AG04450 (cell line): ENCODE measurements at places on chromosomes 1 and 21.

DNA sequence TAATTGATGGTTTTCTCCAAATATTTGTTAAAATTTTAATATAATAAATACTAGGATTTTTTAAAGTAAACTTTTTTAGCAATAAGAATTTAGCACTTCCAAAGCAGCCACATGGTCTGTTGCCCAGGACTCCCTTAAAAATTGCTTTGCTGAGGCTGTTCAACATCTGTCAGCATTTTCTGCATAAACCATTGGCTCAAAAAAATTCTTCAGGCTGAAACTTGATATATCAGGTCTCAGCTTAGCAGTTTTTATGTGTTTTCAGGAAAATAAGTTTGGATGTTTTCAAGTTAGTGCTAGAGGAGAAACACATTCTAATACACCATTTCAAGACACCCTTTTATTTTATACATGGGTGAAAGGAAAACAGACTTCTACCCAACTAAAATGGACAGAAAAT, 69.1 kb upstream of the C1orf105 start:
- peak; percentile 10 for DNase-seq

- no peak for DNase-seq
Measured at GRCh38 chr21:31484219-31484618, 140.2 kb upstream of the TIAM1 start.

DNA sequence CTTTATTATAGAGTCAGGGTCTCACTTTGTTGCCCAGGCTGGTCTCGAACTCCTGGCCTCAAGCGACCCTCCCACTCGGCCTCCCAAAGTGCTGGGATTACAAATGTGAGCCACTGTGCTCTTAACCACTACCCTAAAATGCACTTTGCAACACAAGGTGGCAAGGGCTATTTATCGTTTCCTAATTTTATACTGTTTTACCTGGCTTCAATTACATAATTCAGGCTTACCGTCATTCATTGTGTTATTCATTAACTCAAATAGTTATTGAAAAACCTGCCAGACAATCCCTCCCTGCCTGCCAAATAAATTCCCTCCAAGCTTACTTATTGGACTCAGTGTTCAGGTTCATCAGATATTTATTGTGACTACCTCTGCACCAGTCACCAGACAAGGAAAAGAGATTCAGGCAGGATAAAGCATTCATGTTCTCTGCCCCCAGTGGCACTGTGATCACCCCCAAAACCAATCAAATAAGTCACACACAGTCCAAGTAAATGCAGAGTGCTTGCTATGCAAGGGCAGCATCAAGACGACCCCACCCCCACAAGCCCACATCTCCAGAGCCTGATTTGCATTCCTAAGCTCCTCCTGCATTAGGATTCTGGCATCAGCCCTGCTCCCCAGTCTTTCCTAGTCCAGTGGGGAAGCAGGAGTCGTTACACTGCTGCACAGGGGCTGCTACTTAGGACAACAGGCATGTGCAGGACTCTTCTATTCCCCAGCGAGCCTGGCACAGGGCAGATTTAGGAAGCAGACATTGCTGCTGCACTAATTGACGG, 8.1 kb downstream of the PAQR7 start:
- DNase-seq = no peak

DNA sequence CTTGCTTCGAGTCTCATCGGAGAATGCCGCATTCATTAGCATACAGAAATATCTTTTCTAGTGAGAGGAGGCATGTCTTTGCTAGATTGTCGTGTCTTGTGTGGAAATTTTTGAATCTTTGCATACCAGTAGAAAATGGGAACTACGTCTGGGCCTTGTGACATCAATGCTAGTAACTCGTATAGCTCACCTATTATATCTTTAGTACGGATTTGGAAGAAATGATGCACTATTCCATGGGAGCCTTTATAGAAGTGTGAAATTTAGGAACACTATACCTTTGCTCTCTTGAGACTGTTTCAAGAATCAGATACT, 835 bp downstream of the UHMK1 start:
- no peak for DNase-seq

- no peak for DNase-seq
Measured at GRCh38 chr1:54115520-54115919, 37.3 kb downstream of the CDCP2 start.

DNA sequence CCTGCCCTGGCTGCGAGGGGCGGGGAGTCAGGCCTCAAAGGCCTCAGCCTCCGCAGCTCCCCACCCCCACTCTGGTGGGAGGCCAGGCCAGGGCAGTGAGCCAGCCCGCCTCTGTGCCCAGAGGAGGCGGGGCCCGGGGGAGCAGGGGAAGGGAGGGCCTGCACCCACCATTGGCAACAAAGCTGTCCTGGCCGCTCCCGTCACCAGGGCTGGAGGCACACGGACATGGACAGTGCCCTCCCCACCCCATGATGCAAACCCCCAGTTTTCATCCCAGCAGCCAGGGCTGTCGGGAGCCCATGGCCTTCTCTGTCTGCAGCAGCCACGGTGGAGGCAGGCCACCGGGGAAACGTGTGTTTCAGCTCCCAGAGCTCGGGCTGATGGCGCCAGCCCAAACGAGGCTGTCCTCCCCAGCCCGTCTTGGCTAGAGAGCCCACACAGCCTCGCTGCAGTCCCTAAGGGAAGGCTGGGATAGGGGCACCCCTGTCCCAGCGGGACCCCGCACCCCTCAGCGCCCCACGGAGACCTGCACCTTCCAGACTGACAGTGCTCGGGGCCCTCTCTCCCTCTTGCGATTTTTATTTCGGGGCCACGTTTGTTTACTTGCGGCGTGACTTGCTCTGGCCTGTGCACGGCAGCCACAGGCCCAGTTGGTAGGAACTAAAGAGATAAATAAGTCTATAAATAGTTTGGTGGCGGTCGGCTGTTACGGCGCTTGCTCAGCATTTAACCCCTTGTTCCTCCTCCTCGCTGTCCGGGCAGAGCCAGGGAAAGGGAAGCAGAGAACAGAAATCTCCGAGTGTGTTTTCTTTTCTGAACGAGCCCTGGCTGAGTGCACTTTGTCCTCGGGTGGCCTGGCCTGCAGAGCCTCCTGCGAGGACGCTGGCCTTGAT, 101.8 kb downstream of the PRDM16 start:
- peak; percentile 2 for DNase-seq

DNA sequence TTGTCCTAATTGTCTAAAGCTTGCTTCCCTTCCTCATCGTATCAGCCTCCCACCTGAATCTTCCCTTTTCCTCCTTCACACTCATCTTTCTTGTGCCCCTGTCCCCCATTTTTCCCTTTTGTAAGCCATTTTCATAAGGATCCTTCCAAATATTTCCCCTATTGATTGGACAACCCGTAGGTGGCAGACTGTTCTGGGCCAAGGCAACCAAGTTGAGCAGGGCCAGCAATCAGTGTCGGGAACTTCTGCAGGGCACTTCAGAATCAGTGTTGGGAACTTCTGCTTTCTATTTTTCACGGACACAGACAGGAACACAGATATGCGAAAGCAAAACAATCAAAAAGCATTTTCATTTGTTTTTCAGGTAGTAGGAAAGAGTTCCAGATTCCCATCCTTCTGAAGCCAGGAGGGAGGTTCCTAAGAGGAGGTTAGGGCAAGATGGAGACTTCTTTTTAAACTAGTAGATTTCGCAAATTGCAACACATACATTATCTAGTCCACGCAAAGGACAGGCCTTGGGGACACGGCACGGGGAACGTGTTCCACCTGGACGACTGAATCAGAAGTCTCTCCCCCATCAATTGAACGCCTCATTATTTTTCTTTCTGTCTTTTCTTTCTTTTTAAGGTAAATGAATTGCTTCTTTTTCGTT, 691 bp upstream of the MPZL1 start:
- DNase-seq = no peak
